ENCODE measurements at places on chromosomes 1 and 21.

DNA sequence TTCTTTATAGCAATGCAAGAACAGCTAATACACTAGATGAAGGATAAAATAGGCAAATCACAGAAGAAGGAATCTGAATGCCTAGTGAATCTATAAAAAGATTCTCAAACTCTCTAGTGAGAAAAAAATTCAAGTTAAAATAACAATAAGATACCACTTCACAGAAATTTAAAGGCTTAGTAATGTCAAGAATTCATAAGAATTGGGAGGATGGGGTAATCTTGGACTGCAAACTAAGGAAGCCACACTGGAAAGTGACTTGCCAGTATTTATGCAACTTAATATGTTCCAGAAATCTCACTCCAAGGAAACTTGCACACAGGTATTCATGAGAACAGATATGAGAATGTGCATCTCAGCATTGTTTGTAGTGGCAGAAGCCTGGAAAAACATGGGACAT is 38.9 kb upstream of the PRRC2C start:
- no peak for DNase-seq

DNA sequence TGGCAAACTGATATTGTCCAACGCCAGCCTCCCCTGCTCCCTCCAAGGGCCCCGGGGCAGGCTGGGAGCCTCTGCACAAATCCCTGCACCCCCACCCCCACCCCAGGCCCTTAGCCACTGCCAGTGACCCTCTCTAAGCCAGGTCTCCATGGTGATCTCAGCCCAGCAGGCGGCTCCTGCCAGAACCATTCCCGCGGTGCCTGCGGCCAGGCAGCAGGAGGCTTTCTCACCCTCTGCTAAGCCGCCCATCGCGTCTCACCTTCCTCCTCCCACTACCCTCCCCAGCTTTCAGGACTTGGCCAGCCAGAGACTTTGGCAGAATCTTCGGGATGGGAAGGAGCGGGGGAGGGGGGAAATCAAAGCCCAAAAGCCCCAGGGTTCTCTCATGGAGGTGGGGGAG is 46.8 kb upstream of the WASF2 start:
- no peak for DNase-seq

DNA sequence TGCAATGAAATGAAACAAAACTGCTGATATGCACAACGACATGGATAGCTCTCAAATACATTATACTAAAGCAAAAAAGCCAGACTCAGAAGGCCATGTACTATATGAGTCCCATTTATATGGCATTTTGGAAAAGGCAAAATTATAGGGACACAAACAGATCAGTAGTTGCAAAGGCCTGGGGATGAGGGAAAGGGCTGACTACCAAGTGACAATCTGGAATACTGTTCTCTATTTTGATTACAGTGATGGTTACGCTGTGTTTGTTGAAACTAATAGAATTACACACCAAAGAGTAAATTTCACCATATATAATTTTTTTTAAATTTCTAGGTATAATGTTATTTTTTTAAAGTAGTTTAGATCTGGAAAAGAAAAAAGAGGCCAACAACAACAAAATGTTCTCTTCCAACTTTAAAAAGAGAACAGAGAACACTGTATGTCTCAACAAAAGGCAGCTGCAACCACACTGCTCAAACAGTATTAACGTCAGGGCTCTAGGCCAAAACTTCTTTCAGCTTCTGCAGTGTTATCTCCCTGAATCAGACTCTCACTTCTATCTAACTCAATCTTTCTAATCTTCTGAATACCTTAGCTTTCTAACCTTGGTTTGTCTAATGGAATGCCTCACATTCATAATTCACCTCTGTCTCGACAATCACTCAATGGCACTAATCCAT is 75.8 kb downstream of the FOXJ3 start:
- no peak for DNase-seq

DNA sequence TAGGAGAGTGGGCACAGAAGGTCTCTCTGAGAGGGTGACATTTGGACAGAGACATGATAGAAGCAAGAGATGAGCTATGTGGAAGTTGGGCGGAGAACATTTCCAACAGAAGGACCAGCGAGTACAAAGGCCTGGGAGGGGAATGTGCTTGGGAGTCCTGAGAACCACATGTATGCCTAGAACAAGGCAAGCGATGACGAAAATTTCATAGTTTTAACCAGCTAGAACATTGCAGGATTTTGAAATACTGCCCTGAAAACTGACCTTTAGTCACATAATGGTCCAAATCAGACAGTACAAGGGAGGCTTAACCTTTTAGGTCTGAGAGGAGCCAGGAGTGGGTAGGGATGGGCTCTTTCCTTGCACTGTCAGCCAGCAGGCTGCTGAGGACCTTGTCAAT is 68.0 kb downstream of the MRPS6 start:
- no peak for DNase-seq

DNA sequence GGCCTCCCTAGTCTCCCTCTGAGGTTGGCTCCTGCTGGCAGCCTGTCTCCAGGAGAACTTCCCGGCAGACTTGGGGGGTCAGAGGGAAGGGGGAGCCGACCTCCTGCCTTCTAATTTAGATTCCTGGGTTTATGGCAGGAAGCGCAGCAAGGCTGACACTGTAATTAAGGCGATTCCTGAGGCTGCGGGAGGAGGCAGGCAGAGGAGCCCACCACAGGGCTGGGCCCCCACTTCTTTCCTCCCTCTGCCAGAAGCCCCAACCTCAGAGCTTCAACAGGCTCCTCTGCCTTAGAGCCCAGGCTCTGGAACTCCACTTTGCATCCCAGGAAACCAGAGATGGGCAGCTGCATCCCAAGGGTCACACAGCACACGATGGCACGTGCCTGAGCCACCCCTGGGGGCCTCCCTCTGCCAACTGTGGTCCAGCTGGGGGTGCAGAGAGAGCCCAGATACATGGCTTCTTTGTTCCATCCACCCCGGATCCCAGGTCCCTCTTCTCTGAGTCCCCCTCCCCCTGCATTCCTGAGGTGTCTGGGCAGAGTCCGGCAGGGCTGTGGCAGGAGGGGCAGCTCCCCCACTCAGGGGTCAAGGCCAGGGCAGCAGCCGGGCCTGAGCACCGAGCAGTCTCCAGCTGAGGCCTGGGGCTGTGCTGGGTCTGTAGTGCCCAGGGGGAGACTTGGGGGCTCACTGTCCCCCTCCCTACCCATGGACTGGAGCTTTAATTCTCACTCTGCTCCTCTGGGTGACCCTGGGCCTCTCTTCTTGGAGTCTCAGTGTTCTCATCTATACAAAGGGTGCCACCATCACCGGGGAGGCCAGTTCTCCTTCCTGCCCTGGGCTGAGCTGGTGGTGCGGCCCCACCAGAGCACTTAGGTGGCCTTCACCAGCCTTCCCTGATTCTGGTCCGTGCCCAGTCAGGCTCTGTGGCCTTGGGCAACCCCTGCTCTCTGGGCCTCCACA is 39.4 kb upstream of the FAM131C start:
- DNase-seq, result no peak

- DNase-seq, result peak; percentile 28
Observed at GRCh38 chr1:16905110-16905867, 9.5 kb downstream of the RNU1-2 start.

DNA sequence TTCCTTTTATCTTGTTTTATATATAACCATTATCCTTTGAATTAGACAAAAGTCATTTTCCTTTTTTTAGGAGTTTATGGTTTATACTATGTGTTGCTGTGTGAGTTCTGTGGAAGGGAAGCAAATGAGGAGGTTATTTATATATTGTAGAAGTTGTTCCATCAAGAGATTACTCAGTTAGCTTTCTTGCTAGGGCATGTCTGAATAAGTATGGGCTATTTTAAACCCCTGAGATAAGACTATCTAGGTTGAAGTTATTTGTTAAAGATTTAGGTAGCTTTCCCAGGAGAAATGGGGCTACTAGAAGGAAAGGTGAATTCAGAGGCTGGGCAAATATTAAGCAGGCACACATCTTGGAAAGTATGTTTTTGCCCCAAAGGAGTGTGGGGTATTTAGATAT is 16.1 kb upstream of the VAMP4 start:
- no peak for DNase-seq

GRCh38 chr1:224235813-224236493 is 52.9 kb downstream of the DEGS1 start:
- no peak for DNase-seq

- DNase-seq, result no peak
Observed at GRCh38 chr1:165893507-165893906, 66.1 kb downstream of the UCK2 start.

DNA sequence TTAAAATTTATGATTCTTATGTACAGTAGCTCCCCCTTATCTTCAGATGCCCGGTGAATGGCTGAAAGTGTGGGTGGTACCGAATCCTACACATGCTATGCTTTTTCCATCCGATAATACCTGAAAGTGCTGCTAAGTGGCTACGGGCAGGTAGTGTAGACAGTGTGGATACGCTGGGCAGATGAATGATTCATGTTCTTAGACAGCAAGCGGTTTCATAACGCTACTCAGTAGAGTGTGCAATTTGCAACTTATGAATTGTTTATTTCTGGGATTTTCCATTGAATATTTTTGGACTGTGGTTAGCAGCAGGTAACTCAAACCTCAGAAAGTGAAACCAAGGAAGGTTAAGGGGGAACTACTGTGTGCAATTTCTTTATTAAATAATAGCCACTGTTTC is 7.5 kb downstream of the PCP4 start:
- no peak for DNase-seq

DNA sequence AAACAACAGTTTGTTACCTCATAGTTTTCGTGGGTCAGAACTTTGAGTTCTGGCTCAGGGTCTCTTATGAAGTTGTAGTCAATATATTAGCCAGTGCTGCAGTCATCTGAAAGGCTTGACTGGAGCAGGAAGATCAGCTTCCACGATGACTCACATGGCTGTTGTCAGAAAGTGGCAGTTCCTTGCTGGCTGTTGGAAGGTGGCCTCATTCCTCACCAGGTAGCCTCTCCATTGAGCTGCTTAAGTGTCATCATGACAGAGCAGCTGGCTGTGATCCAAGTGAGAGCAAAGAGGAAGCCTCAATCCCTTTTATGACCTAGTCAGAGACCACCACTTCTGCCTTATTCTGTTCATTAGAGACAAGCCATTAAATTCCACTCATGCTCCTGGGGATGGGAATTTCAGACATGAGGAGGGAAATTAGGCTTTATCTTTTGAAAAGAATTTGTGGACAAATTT is 5.6 kb downstream of the OSBPL9 start:
- DNase-seq, result peak; percentile 11

DNA sequence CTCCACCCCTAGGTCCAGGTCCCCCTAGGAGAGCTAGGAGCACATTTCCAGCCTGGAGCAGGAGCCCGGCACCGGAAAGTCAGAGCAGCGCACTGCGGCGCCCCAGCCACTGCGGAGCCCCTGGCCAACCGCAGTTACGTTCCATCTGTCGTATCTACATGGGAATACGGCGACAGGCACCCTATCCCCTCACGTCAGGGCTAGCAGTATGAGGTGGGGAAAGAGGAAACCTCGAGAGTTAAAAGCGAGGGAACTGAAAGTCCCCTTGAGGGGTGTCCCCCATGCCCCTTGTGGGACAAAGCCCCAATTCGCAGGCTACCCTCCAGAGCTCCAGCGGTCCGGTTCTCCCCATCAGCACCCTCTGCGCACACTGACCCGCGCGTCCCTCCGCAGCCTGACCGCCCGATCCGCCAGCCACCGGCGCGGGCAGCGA is 995 bp downstream of the COLGALT2 start:
- no peak for DNase-seq

DNA sequence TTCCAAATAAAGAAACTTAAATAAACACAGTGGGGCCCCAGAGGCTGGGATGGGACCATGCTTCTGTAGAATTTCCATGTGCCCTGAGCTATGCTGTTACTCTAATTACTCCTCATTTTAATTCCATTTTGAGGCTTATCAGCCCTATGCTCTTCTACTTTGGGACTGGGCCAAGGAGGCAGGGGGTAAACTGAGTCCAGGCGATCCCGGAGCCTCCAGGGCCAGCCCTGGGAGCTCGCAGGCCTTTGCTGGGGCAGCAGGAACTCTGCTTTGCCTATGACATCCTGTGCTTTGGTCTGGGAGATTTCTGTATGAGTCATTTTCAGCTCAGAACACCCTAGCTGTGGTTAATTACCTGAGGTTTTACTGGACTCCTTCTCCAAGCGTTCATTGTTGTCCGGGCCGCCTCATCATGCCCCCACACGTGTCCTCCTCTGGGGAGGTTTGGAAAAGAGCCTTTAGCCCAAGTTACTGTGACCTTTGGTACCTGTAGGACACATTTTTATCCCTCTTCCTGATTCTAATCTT is 95.7 kb downstream of the RHOU start:
- DNase-seq, result peak; percentile 17

DNA sequence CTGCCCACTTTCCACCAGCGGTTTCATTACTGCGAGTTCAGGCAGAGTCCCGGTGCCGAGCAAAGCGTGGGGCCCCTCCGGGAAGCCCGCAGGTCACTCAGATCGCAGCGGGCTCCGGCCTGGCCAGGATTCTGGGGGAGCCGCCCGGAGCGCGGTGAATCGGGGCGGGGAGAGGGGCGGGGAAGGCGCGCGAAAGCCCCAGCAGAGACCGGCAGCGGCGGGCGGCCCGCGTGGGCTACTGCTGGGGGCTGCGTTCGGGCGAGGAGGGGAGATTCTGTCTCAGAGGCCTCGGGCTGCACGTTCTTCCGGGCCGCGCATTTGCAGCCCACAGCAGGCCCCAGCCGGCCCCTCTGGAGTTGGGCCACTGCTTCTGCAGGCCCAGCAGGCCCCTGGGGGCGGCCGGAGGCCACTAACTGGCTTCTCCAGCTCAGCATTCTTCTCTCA is 64.7 kb downstream of the SCCPDH start:
- DNase-seq, result no peak
